ENCODE measurements at places on chromosomes 7 and 10.

DNA sequence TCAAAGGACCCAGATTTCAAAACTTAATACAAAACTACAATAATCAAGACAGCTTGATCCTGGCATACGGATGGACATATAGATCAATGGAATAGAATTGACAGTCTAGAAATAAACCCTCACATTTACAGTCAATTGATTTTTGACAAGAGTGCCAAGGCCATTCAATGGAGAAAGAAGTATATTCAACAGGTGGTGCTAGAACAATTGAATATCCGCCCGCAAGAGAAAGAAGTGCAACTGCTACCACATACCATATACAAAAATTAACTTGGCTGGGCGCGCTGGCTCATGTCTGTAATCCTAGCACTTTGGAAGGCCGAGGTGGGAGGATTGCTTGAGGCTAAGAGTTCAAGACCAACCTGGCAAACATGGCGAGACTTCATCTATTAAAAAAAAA lies 23.2 kb upstream of the CCL24 start:
- no peak for DNase-seq

GRCh38 chr7:78253850-78254725 lies 455.5 kb downstream of the PHTF2 start:
- DNase-seq: no peak

GRCh38 chr7:18320422-18320821 lies 175.1 kb upstream of the HDAC9 start:
- no peak for DNase-seq

- no peak for DNase-seq
These were observed 380.6 kb upstream of the VSTM2A start for GRCh38 chr7:54161621-54162020.

- DNase-seq: no peak
These were observed 104.6 kb downstream of the HIPK2 start for GRCh38 chr7:139673230-139673629.

DNA sequence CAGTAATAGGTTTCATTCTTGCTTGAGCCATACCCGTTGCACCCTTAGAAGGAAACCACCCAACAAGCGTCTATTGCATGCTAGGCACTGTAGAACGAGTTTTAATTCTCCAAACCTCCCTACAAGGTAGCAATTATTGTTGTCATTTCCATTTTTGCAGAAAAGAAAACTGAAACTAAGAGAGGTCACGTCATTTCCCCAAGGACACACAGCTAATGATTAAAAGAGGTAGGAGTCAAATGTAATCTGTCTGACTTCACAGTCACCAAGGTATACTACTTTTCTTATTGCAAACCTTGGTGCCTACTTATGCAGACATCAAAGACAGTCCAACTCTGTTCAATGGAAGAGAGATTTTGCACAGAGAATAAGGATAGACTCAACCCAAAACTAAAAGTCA lies 49.1 kb upstream of the C1QL3 start:
- no peak for DNase-seq

DNA sequence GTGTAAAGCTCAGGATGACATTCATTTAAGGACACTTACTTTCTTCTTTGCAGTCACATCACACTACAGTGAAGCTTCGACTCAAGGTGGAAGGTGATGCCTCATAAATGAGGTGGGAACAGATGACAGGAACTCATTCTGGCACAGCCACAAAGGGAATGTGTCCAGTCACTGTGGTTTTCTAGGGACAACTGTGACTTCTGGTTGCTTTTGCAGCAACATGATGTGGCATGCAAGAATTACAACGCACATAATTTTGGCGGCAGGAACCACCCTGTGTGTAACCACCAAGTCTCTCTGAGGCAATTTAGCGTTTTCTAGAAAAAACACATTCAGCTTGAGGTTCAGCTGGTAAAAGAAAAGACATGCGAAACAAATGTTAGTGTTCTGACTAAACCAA lies 32.0 kb upstream of the FERD3L start:
- no peak for DNase-seq

DNA sequence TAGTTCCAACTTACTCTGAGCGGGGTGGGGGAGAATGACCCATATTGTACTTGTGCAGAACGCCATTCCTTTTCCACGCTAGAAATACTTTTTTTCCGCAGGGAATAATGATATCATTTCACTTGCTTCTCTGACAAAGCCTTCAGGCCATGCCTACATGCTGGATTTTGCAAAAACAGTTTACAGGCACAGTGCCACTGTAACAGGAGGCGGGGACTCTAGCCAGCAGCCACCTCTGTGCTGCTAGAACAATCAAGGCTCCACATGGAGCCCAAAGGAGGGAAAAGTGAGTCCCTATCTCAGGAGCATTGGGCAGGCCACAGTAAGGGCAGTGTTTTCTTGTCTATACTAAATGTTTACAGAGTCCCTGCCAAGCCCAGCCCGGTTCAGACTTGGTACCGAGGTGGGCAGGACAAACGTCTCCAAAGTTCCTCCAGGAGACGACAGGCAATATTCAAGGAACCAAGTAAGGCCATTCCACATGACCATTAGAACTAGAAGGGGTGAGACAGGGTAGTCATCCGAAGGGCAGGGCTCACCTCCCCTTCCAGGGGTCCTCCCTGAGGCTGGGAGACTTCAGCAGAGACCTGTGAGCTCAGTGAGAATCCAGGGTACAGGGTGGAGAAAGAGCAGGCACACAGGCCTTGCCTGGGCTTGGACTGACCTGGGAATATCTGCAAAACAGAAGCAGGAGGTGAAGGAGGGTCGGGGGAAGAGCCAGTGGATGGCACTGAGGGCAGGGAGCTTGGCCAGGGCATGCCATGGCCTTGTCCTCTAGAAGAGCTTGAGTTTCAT lies 90.9 kb upstream of the NPS start:
- no peak for DNase-seq

- no peak for DNase-seq
These were observed 102.5 kb downstream of the CYTH3 start for GRCh38 chr7:6169805-6170520.

GRCh38 chr10:110496553-110497437 lies 912 bp upstream of the DUSP5 start:
- DNase-seq: no peak

Measured in fibroblast of skin of left biceps (primary cell).